ENCODE measurements at places on chromosomes 5 and 9. TPM values are rescaled to one million over a fixed set of nuclear protein-coding genes. Genes with fewer than 3 reads are reported as not detected.

Gene SLC36A3
- not detected for total RNA-seq

Gene LRRC14B
- not detected for total RNA-seq

- DNase-seq: no peak
These were observed 74.9 kb downstream of the GTF3C4 start for GRCh38 chr9:132744881-132745755.

DNA sequence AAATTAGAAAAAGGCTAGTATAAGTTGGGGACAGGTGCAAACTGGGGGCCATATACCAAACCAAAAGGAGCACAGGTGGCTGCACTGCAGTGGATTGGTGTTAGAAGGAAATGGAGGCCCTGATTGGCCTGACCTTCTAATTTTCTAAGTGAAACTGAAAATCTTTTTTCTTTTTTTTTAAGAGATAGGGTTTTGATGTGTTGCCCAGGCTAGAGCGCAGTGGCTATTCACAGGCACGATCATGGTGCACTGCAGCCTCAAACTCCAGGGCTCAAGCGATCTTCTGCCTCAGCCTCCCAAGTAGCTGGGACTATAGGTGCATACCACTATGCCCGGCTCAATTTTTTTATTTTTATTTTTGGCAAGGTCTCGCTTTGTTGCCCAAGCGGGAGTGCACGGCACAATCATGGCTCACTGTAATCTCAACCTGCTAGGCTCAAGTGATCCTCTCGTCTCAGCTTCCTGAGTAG, 9.8 kb upstream of the CCDC69 start:
- no peak for DNase-seq

GRCh38 chr9:76552751-76553455, 93.9 kb downstream of the GCNT1 start:
- DNase-seq: no peak

GRCh38 chr9:12640866-12641636, 52.1 kb upstream of the TYRP1 start:
- no peak for DNase-seq

- DNase-seq: no peak
These were observed 8.3 kb downstream of the HDHD3 start for GRCh38 chr9:113368348-113368981.

GRCh38 chr5:124352312-124352711, 394.1 kb downstream of the ZNF608 start:
- DNase-seq: no peak

DNA sequence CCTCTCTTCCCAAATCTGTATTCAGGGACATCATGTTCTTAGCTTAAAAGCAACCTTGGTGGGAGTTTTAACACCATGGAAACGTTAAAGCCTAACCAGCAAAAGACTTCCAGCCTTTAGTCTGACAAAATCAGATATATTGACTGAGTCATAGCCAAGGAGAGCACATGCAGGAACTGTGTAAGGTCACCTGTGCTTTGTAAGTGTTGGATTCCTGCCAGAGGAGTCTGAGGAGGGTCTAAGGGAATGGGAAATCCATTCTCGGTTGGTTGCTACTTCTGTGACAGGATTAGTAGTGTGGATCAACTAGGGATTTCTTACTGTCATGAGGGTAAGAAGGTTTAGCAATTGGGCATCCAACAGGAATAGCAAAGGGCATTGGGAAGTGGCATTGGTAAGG, 142.0 kb upstream of the CHD1 start:
- DNase-seq: no peak

Measured in glomerular endothelial cell (primary cell).